Temporal lobe (tissue), 4 donors: ENCODE measurements at places on chromosomes 6 and 20. TPM values are rescaled to one million over a fixed set of nuclear protein-coding genes. Genes with fewer than 3 reads are reported as not detected.

BTNL2 gene
- total RNA-seq: not detected

PFDN6 gene
- 14.3 TPM for total RNA-seq

CST11 gene
- total RNA-seq: not detected

TRERF1 gene
- total RNA-seq: 3.2 TPM

GPR6 gene
- total RNA-seq: 0.74 TPM

PCED1A gene
- total RNA-seq: 17.2 TPM

HLA-G gene
- not detected for total RNA-seq

SPDEF gene
- not detected for total RNA-seq

CCDC170 gene
- 0.74 TPM for total RNA-seq

HLA-DQA1 gene
- under 0.01 TPM for total RNA-seq

SLC17A9 gene
- under 0.01 TPM for total RNA-seq

ASIP gene
- not detected for total RNA-seq

NR2E1 gene
- total RNA-seq: 10.8 TPM

ZSWIM3 gene
- 8.6 TPM for total RNA-seq

CASS4 gene
- 0.49 TPM for total RNA-seq

NOX3 gene
- not detected for total RNA-seq

LY6G6D gene
- 0.74 TPM for total RNA-seq

PARD6B gene
- total RNA-seq: 7.1 TPM

BEND6 gene
- 14.5 TPM for total RNA-seq

PBOV1 gene
- not detected for total RNA-seq

ELOVL2 gene
- 41.3 TPM for total RNA-seq

GHRH gene
- not detected for total RNA-seq

RPRD1B gene
- 25.8 TPM for total RNA-seq

CST7 gene
- total RNA-seq: 0.25 TPM

NFYA gene
- 36.9 TPM for total RNA-seq

EDN3 gene
- 2.2 TPM for total RNA-seq

ANGPT4 gene
- not detected for total RNA-seq

HAO1 gene
- not detected for total RNA-seq

PSORS1C2 gene
- not detected for total RNA-seq

CGAS gene
- 1.2 TPM for total RNA-seq

MICB gene
- total RNA-seq: 0.25 TPM

COL20A1 gene
- total RNA-seq: 7.4 TPM

F13A1 gene
- 3.2 TPM for total RNA-seq

TRAPPC3L gene
- total RNA-seq: under 0.01 TPM

TAGAP gene
- total RNA-seq: 0.49 TPM

GNAS-AS1 gene
- 0.49 TPM for total RNA-seq

C6orf132 gene
- total RNA-seq: under 0.01 TPM

ATG5 gene
- 39.3 TPM for total RNA-seq

RBCK1 gene
- total RNA-seq: 17.5 TPM

GABRR1 gene
- not detected for total RNA-seq

TUBB1 gene
- total RNA-seq: 0.49 TPM

AIF1 gene
- 5.7 TPM for total RNA-seq

COL9A3 gene
- 22.9 TPM for total RNA-seq

ZBTB12 gene
- total RNA-seq: 21.9 TPM

AHCY gene
- total RNA-seq: 31.0 TPM

ULBP3 gene
- total RNA-seq: 8.4 TPM

TNFRSF6B gene
- total RNA-seq: 0.49 TPM

RIMS1 gene
- total RNA-seq: 233 TPM

PTPRT gene
- total RNA-seq: 34.7 TPM

ATP5F1E gene
- 28.3 TPM for total RNA-seq

B3GALT4 gene
- 4.2 TPM for total RNA-seq

MEP1A gene
- total RNA-seq: under 0.01 TPM

SYCP2L gene
- total RNA-seq: 7.1 TPM
